A549 treated with Hydrocortisone at 1 μM for 4 hours (cell line): ENCODE measurements at places on chromosomes 13 and 19. TPM values are rescaled to one million over a fixed set of nuclear protein-coding genes. Genes with fewer than 3 reads are reported as not detected.

FGF22 gene
- 0.37 to 0.75 TPM (median 0.55 TPM) in 5 replicates for total RNA-seq

CHST8 gene
- 0.10 to 0.35 TPM (median 0.15 TPM) in 5 replicates for total RNA-seq

ZNF69 gene
- total RNA-seq: not detected in 5 replicates

SSC5D gene
- 0.34 to 1.2 TPM (median 0.77 TPM) in 5 replicates for total RNA-seq

LILRA1 gene
- not detected in 5 replicates for total RNA-seq

AMH gene
- 8.0 to 17.1 TPM (median 14.7 TPM) in 5 replicates for total RNA-seq

PRRG2 gene
- total RNA-seq: 0.78 to 1.3 TPM (median 0.84 TPM) in 5 replicates

ZSCAN1 gene
- not detected in 5 replicates for total RNA-seq

HIPK4 gene
- total RNA-seq: 0.22 to 0.32 TPM (median 0.30 TPM) in 5 replicates

KIR3DL1 gene
- total RNA-seq: not detected in 5 replicates

RAB11B gene
- total RNA-seq: 90.9 to 101 TPM (median 96.6 TPM) in 5 replicates

PSG2 gene
- total RNA-seq: 0.05 TPM in 1 of 5 replicates, not detected in the others

NKG7 gene
- total RNA-seq: not detected in 5 replicates

WTIP gene
- total RNA-seq: 29.8 to 36.5 TPM (median 32.9 TPM) in 5 replicates

CACNA1A gene
- 0.03 to 0.20 TPM (median 0.07 TPM) in 4 of 5 replicates, not detected in the other for total RNA-seq

MBD3L2 gene
- total RNA-seq: not detected in 5 replicates

ACTMAP gene
- 17.5 to 19.9 TPM (median 18.5 TPM) in 5 replicates for total RNA-seq

ZNF221 gene
- total RNA-seq: 0.51 to 0.84 TPM (median 0.60 TPM) in 5 replicates

OR7A5 gene
- not detected in 5 replicates for total RNA-seq

ATXN8OS gene
- not detected in 5 replicates for total RNA-seq

SH2D3A gene
- 15.8 to 19.9 TPM (median 17.4 TPM) in 5 replicates for total RNA-seq

B3GNT3 gene
- total RNA-seq: 4.1 to 4.8 TPM (median 4.5 TPM) in 5 replicates

ZNF416 gene
- 3.6 to 4.9 TPM (median 4.5 TPM) in 5 replicates for total RNA-seq

TSSK6 gene
- 1.2 to 1.9 TPM (median 1.5 TPM) in 5 replicates for total RNA-seq

ZNF460 gene
- 0.76 to 1.3 TPM (median 1.1 TPM) in 5 replicates for total RNA-seq

OR10H1 gene
- total RNA-seq: not detected in 5 replicates

RYR1 gene
- 5.2 to 6.8 TPM (median 6.4 TPM) in 5 replicates for total RNA-seq

REXO1 gene
- total RNA-seq: 18.4 to 20.5 TPM (median 19.5 TPM) in 5 replicates

TJP3 gene
- 0.39 to 0.69 TPM (median 0.56 TPM) in 5 replicates for total RNA-seq

KIR3DL2 gene
- total RNA-seq: 0.06 TPM in 1 of 5 replicates, not detected in the others

CEP89 gene
- total RNA-seq: 39.8 to 48.7 TPM (median 45.8 TPM) in 5 replicates

CLC gene
- 0.18 TPM in 1 of 5 replicates, not detected in the others for total RNA-seq

TNFRSF19 gene
- 2.8 to 4.7 TPM (median 3.4 TPM) in 5 replicates for total RNA-seq

C13orf42 gene
- not detected in 5 replicates for total RNA-seq

GTF3A gene
- total RNA-seq: 85.4 to 98.8 TPM (median 95.9 TPM) in 5 replicates

ZNF548 gene
- 3.2 to 5.6 TPM (median 4.0 TPM) in 5 replicates for total RNA-seq

PTBP1 gene
- 195 to 244 TPM (median 206 TPM) in 5 replicates for total RNA-seq
